ENCODE measurements at places on chromosomes 3 and 15. TPM values are rescaled to one million over a fixed set of nuclear protein-coding genes. Genes with fewer than 3 reads are reported as not detected.

Gene ALPK3
- 36.2 TPM for total RNA-seq

Gene TAGLN3
- total RNA-seq = not detected

Gene FBXL22
- total RNA-seq = not detected

Gene CMTM8
- 7.3 TPM for total RNA-seq

Gene GRK7
- total RNA-seq = not detected

Gene ADAMTSL3
- total RNA-seq = not detected

GRCh38 chr15:33608714-33609113 is 297.9 kb downstream of the RYR3 start:
- no peak for DNase-seq

- DNase-seq = no peak
These were observed 368.6 kb upstream of the GBE1 start for GRCh38 chr3:82130046-82130445.

- DNase-seq = no peak
These were observed 6.2 kb upstream of the ATP13A4 start for GRCh38 chr3:193560870-193561269.

DNA sequence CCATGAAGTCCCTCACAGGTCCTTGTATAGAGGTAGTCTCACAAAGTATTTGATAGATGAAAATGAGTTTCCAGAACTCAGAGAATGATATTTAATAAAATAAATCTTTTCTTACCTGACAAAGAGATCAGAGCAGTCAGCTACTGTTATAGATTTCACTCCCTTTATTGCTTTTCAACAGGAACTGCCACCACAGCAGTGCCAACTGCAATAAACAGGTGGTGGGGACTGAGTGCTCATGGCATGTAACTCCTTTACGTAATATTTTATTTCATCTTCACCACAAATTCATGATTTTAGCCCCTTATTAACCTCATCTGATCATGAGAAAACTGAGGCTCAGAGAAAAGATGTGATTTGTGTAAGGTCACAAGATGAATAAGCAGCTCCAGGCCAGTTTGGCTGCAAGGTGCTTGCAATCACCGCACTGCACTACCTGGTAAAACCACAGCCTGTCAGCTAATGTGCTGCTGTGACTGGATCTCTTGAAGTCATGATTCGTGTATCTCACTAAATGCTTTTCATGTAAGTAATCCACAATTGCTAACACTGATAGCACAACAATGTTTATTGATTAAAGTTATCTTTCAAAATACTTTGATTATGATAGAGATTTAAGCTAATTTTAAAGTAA is 78.8 kb downstream of the WNT5A start:
- no peak for DNase-seq
